Activated gamma-delta T cell treated with Interleukin-2 at 50 U/mL for 16 hours (primary cell): ENCODE measurements at places on chromosomes 5 and 9.
A peak's percentile ranks its signal among the peaks of the same experiment; 100 is the strongest.

GRCh38 chr9:83441390-83441789 lies 96.8 kb downstream of the FRMD3 start:
- DNase-seq, result no peak

GRCh38 chr5:113546703-113547183 lies 33.2 kb downstream of the YTHDC2 start:
- DNase-seq, result no peak

DNA sequence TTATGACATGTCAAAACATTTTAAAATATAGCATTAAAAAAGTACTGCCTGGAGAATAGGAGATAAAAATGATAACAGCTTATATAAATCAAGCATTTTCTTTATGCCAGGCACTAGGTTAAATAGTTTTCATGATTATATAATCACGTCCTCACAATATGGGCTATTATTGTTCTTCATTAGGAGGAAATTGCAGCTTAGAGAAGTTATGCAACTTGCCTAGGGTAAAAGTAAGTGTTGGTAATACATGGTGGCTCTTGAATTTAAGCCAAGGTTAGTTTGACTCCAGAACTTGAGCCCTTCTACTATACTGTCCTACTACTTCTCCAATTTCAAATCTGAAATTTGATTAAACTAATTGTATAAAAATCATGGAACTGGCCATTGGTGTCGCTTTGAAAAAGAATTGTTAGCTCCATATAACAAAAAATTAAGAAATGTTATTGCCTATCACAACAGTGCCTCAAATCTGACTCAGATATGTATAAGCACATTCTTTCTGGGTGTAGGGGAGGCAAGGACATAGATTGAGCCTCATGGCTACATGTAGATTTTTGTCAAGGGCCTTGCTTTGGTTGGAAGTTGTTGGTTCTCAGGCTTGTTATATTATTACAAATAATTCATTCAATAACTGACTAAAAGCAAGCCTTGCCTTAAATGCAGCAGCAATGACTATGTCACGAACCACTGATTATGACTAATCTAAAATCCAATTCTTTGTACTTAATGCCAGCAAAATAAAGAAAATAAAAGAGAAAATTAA lies 223.5 kb upstream of the DAB2 start:
- DNase-seq, result no peak

GRCh38 chr5:2378976-2379375 lies 372.5 kb downstream of the IRX2 start:
- DNase-seq, result no peak

DNA sequence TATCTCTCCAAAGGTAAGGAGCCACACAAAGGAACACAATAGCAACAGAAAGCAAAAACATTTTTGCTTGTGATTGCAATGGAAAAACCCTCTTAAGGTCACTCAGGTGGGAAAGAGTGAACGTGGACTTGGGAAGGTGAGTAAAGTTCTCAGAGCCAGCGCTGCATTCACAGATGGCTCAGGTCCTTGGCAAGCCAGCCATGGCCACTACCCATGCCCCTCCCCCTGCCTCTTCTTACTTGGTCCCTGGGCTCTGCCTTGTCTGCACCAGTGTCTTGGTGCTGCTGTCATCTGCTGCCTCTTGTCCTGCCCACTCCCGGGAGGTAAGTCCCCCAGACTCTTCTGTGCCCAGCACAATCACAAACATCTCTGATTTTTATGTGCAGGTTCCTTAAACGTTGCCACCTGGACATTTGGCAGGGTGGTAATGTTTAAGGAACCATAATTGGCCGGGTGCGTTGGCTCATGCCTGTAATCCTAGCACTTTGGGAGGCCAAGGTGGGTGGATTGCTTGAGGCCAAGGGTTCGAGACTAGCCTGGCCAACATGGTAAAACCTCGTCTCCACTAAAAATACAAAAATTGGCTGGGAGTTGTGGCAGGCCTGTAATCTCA lies 74.6 kb downstream of the FEM1C start:
- DNase-seq, result no peak

DNA sequence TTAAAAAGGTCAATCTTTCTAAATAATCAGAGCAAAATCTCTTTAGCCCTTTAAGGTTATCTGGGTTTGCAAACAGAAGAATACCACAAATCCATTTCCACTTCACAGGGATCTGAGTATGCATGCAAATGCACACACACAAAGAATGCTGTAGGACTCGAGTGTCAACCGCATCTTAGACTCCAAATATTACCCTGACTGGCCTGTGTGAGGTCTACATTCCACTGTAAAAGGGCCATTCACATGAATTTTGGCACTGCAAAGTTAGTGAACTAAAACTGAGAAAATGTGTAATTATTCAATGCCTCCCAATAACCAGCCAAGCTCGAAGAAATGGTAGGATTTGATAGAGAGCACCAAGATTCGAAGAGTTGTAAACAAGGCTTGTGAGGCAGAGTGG lies 199.9 kb downstream of the AGTPBP1 start:
- DNase-seq, result no peak

DNA sequence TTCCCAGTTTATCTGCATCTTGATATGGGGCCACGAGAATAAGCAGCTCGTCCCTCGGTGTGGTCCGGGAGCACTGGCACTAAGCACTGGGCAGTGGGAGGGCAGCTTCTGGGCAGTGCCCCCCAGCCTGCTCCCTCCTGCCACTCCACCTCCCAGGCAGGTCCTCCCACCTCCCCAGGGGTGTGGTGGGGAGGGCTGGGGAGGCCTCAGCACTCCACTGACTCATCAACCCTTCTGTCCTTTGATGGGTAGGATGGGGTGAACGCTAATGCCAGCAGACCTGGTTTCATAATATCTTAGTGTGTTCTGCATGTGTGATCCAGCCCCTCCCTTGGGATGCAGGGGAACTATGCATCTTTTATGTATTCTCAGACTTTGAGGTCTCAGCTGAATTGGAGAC lies 62.2 kb upstream of the GNE start:
- DNase-seq, result no peak

- DNase-seq, result no peak
These were observed 68.4 kb downstream of the PBX3 start for GRCh38 chr9:125815568-125815967.

DNA sequence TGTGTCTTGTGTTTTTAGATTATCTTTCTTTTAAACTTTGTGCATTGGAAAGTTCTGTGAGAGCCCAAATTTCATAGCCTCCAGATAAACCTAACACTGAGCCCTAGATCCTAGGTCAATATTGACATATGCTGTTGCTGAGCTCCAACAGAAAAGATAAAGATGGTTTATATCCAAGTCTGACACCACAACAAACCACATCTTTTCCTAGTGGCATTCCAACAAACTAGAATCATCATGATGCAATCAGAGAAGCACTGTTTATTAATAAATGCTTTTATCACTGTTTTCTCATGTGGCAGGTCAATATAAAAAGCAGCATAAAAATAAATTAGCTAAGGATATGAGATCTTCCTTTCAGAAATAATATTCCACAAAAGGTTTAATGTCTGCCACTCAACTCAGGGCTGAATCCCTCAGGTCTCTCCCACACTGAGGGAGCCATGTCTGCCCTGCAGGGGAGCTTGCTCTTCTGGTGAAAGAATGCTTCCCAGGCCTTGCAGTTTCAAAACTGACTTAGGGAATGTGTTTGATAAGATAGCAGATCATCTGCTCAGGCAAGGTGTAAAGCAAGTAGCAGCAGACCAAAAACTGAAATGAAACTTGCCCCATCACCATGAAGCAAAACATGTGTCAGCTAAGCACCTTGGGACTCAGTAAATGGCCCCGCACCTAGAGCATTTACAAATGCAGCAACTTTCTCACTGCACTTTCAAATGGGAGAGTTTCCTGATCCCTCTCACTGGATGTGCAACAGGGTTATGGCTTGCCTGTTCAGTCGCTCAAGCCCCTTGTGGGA lies 493.0 kb downstream of the AGTPBP1 start:
- DNase-seq, result no peak

GRCh38 chr5:1386274-1386717 lies 41.4 kb upstream of the CLPTM1L start:
- DNase-seq, result peak; percentile 71

DNA sequence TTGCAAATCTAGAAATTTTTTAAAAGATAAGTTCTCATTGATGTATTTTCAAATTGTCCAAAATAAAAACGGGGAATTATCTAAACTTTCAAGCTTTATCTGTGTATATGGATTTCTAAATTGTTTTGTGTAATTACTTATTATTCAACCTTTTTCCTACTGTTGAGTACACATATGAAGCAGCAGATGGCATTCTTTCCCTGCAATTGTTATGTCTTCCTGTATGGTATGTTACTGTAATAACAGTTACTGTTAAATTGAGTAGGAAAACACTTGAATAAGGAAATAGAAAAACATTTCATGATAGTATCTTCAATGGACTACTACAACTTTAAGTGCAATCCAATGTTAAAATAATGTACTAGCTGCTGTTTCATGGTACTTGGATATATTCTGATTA lies 124.8 kb downstream of the RANBP17 start:
- DNase-seq, result no peak
